ENCODE measurements at places on chromosomes 3 and 15. TPM values are rescaled to one million over a fixed set of nuclear protein-coding genes. Genes with fewer than 3 reads are reported as not detected.

Gene OR5K2
- total RNA-seq, result not detected

Gene EIF2A
- total RNA-seq, result 65.4 TPM

Gene NR1I2
- total RNA-seq, result 0.07 TPM

Gene FBXL2
- total RNA-seq, result 1.3 TPM

Gene TEX55
- not detected for total RNA-seq

Gene GOLGA8S
- total RNA-seq, result 0.72 TPM

Gene MESP2
- total RNA-seq, result not detected

Gene CAV3
- 25.0 TPM for total RNA-seq

DNA sequence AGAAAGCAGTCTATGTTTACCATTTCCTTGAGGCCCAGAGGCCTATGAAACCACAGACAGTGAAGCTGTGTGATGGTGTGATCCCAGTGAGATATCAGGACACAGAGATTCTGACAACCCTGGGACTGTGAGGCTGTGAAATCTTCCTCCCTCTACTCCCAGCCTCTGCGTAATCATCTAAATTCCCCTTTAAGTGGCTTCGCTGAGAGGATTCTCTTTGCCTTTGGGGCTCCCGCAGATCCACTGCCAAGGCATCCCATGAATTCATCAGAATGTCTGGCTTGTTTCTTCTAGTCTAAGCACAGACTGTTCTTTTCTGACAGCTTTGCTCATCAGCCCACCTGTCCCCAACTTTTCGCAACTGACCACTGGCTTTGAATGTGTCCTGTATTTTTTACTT, 901.2 kb upstream of the NR2F2 start:
- H3K36me3 ChIP-seq, result no peaks in the 10 kb centered on the region
- no peaks in the 10 kb centered on the region for H3K27me3 ChIP-seq
- H3K27ac ChIP-seq, result no peak overlapping the region
- DNase-seq, result no peak
- H3K4me3 ChIP-seq, result no peak overlapping the region

DNA sequence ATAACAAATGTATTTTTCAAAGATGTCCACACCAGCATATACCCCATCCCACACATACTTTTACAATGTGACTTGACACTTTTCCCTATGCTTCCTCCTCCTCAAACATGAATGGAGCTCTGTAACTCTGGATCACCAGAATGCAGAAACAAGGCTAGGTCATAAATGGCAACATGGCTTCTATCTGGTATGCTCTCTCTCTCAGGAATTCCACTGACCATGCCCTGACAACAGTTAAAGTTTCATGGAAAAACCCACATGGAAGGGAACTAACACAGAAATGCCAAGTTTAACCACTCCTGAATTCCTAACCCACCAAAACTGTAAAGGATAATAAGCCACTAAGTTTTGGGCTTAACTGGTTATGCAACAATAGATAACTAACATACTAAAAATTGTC, 19.9 kb downstream of the MYO9A start:
- H3K27ac ChIP-seq, result no peak overlapping the region
- H3K36me3 ChIP-seq, result no peaks in the 10 kb centered on the region
- DNase-seq, result no peak

DNA sequence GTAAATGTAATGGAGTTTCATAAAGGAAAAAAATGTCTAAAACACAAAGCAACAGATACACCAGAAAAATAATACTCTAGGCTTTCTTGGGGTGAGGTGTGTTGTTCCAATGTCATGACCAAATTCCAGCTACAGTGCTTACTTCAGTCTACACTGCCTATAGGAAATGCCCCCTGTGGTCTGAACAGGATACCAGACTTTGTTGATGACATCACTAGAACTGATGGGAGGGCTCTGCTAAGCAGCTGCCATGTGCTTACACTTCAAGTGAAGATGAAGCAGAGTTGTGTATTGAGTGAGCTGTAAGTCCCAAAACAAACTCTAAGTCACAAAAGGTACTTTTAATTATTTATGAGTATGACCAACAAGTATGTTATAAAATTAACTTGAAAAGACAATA, 456.1 kb upstream of the IL12A start:
- H3K27me3 ChIP-seq, result no peaks in the 10 kb centered on the region
- no peak for DNase-seq

DNA sequence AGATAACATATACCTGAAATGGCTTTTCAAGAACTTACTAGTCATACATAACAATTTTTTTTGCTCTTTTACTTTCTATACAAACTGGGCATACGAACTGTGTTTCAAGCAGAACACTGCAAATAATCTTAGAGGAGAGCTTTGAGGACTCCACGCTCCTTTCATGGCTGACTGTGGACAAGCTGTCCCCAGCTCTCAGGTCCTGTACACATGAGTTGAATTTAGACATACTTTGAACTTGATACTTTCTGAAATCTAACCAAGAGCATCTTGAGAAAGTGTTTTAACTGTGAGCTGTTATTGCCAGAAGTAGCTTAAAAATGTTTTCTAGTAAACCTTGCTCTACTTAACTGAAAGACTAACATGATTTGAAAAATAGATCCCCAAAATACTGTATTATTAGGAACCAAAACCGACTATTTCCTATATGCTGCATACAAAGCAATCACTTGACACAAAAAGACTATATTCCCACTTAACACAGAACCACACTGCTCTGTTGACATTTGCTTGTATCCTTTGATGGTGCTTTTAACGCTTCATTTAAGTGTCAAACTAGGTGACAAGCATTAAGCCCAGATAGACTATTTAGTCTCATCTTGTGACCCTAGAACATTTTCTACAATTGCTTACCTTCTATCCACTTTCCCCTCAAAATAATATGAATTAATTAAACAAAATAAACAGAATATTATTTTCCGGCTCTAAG, 755.8 kb downstream of the ROBO1 start:
- no peak for DNase-seq
- no peak overlapping the region for H3K4me3 ChIP-seq
- H3K27ac ChIP-seq, result no peak overlapping the region

- no peak overlapping the region for H3K4me3 ChIP-seq
- H3K27ac ChIP-seq, result no peak overlapping the region
- peak; percentile 8 for DNase-seq
Observed at GRCh38 chr3:10339376-10339955, 18.6 kb upstream of the SEC13 start.

DNA sequence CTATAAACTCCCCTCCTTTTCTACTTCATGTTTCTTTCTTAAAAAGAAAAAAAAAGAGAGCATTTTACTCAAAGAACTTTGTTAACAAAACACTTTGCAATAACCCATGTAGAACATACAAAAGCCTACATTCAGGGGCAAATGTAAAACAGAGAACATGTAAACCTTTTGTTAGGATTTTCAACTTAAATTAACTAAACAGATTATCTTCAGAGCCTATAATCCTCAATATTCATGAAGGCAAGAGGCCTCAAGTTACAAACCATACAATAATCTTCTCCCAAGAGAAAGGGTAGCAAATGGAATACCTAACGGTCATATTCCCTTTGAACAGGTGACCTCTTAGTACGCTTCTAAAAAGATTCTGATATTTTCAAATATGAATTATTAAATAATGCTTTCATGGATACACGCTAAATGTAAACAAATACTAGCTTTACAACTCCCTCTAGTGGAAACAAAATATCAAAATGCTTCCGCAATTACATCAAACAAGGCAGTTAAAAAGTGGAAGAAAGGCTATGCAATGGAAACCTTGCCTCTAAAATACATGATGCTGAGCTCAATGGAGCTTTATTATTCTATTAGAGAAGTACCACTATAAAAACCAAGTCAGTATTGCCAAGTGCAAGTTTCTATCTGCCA, 9.9 kb downstream of the CEP152 start:
- H3K36me3 ChIP-seq, result no peaks in the 10 kb centered on the region
- H3K4me1 ChIP-seq, result peaks cover 3% of the 10 kb centered on the region
- no peak for DNase-seq
- no peak overlapping the region for H3K27ac ChIP-seq

GRCh38 chr3:123244128-123244527, 42.4 kb downstream of the SEC22A start:
- peaks cover 48% of the 10 kb centered on the region for H3K36me3 ChIP-seq
- H3K27me3 ChIP-seq, result no peaks in the 10 kb centered on the region
- DNase-seq, result no peak
- no peak overlapping the region for H3K27ac ChIP-seq
- no peak overlapping the region for H3K4me3 ChIP-seq

DNA sequence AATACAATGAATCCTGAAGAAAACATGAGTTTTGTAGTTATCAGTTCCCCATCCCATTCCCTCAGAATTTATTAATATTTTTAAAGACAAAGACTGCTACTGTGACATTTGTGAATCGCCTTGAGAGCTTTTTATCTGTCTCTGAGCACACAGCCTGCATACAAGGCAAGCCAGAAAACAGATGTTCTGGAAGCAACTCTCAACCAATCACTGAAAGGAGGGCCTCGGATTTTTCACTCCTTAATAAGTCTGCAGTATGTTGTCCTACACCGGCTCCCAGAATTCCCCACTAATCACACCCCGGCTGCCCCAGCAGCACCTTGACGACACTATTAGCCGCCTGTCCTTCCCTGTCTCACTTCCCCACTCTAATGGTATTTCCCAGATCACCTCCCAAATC, 138.5 kb downstream of the ZNF621 start:
- H3K4me1 ChIP-seq, result no peaks in the 10 kb centered on the region

DNA sequence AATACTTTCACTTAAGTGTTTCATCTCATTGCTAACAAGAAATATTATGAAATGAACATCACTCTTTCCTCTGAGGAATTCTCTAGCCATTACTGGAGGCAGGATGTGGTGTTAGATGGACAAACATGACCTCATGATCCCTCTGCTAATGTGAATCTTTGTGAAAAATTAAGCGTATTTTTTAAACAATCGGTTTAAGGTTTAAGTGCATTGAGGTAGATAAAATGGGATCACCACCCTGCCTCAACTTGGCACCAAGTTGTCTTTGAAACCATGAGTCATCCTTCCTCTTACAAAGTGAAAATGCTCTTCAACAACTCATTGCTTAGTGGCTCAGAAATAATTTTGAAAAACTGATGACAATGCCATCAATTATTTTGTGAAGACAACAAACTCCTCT, 76.0 kb upstream of the DCBLD2 start:
- no peak for DNase-seq
- H3K27me3 ChIP-seq, result no peaks in the 10 kb centered on the region
- no peak overlapping the region for H3K4me3 ChIP-seq
- H3K36me3 ChIP-seq, result no peaks in the 10 kb centered on the region

DNA sequence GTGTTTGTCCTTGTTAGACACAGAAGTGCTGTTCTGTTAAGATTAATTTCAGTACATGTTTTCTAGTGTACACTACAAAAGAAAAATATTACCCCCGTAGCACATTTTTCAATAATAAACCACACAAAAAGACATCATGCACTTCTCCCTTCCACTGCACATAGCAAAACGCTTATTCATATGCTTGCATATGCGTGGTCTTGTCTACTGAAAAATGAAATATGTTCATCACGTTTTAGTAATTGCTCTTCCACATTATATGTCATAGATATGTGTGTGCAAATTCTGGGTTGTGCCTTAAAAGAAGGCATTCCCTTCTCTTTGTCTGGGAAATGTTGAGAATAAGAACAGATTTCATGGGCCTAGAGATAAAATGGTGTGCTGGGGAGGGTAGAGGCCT, 353.9 kb downstream of the NSUN3 start:
- no peaks in the 10 kb centered on the region for H3K27me3 ChIP-seq
- H3K4me3 ChIP-seq, result no peak overlapping the region
- H3K36me3 ChIP-seq, result no peaks in the 10 kb centered on the region
- DNase-seq, result no peak
- no peaks in the 10 kb centered on the region for H3K4me1 ChIP-seq

DNA sequence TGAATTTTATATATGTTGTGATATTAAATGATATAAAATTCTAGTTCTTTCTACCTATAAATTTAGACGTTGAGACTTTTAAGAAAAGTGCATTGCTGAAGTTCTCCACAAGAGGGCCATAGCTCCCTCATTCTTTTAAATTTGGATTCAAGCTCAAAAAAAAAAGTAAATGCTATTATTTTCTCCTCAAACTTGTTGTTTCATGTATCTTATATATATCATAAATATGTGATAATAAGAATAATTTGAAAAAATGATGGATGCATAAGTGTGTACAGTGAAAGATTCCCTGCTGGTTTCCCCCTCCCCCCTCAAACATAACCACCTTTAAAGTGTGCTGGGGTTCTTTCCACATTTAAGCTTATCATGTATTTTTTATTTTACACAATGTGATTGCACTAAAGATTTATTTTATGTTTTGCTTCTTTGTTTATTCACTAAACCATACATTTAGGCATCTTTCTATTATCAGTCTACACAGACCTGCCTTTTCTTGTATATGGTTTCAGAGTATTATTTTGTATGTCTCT, 769.4 kb upstream of the GOLIM4 start:
- H3K4me3 ChIP-seq, result no peak overlapping the region
- DNase-seq, result no peak
- H3K36me3 ChIP-seq, result no peaks in the 10 kb centered on the region
- no peak overlapping the region for H3K27ac ChIP-seq
- H3K4me1 ChIP-seq, result no peaks in the 10 kb centered on the region

DNA sequence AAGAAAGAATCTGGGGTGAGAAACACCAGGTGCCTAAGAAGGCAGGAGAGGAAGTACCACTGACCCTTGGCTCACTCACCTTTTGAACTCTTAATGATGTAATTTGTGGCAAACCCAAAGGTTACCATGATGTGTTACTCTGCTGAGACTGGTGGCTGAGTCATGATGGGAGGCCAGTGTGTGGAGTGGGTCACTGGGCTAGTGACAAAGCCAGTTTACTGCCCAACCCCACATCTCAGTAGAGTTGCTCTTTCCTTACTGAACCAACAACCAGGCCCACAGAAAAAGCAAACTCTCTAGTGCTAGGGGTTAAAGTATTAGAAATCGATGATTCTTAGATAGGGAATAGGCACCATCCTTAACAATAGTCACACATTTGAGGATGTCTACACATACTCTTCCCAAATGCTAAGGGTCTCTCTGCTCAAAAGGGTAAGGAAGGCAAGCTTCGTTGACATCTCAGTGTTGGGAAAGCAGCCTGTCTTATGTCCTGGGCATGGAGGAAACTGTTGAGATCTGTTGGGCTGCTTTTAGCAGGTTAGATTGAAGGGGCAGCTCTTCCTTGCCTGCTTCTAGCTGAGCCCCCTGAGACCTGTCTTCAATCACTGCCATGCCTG, 3.1 kb downstream of the RBP2 start:
- H3K27ac ChIP-seq, result no peak overlapping the region
- no peaks in the 10 kb centered on the region for H3K27me3 ChIP-seq
- H3K36me3 ChIP-seq, result no peaks in the 10 kb centered on the region
- DNase-seq, result no peak
- H3K4me1 ChIP-seq, result no peaks in the 10 kb centered on the region
- no peak overlapping the region for H3K4me3 ChIP-seq

- peak; percentile 42 for DNase-seq
- no peak overlapping the region for H3K4me3 ChIP-seq
- peak overlapping the region; percentile 70 for H3K27ac ChIP-seq
- H3K4me1 ChIP-seq, result peaks cover 23% of the 10 kb centered on the region
Observed at GRCh38 chr3:126961791-126962461, 21.0 kb upstream of the PLXNA1 start.

DNA sequence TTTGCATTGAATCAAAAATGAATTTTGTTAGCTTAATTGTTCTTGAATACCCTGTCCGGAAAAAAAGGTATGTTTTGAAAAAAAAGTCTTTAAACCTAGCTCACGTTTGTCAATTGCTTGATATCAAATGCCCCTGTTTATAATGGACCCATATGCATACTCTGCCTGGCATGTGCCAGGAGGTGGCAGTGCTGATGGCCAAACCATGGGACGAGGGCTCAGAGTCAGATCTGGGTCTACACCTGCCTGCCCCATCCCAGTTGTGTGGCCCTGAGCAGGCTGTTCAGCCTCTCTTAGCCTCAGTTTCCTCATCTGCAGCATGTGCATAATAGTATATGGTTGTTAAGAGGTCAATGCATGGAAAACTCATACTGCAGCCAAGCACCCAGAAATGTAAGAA, 38.8 kb downstream of the PRKCD start:
- no peak overlapping the region for H3K4me3 ChIP-seq
- no peak for DNase-seq
- no peaks in the 10 kb centered on the region for H3K27me3 ChIP-seq
- no peak overlapping the region for H3K27ac ChIP-seq
- H3K4me1 ChIP-seq, result peaks cover 9% of the 10 kb centered on the region
- H3K36me3 ChIP-seq, result no peaks in the 10 kb centered on the region
